Anterior cingulate cortex (tissue), 58 donors: ENCODE measurements at places on chromosomes 12 and 14.

DNA sequence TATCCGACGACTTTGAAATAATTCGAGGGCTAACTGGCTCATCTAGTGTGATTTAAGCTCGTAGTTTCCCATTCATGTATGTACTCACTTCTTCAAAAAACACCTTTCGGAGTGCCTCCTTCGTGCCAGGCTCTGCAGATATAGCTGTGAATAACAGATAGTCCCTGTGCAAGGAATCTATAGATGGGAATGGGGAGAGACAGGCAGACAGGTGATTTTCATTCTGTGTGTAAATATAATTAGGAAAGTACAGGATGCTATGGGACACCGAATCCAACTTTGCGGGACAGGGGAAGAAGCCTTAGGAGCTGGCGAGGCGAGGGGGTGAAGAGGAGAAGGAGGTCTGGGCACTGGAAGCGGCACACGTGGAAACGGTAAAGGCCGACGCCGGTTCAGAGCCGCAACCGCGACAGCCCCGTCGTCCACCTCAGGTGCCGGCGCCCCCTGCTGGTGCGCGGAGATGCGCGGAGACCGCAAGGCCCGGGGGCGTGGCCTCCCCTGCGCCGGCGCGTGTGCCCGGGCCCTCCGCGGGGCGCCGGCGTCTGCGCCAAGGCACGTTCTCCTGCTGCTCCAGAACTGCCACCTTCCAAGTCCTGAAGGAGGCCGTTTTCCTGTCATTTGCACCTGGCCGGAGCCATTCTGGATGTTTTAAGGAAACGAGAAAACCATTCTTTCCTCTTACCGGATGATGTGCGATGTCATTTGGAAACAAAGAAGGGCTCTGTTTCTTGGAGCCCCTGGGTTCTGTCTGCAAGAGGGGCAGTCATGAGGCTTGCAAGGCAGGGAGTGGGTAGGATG, 18.0 kb upstream of the CACNA1C start:
- DNase-seq = peak; percentile 73

GRCh38 chr12:127174881-127175280, 1092.1 kb upstream of the TMEM132C start:
- no peak for DNase-seq

DNA sequence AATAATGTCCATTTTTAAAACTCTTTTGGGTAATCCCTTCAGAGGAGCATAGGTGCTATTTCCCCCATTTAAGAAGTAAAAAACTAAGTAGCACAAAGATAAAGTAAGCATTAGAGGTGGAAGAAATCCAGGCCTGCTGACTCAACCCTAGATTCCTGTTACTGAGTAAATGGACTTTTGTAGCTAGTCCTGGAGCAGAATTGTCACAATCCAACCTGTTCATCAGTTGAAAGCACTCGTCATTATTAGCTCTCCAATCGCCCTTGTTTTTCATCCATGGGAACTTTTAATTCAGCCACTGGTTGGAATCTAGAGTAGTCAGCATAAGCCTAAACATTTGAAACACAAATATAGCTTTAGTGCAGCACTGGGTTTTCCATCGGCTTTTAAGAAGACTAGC, 139.5 kb upstream of the AMIGO2 start:
- DNase-seq = no peak

DNA sequence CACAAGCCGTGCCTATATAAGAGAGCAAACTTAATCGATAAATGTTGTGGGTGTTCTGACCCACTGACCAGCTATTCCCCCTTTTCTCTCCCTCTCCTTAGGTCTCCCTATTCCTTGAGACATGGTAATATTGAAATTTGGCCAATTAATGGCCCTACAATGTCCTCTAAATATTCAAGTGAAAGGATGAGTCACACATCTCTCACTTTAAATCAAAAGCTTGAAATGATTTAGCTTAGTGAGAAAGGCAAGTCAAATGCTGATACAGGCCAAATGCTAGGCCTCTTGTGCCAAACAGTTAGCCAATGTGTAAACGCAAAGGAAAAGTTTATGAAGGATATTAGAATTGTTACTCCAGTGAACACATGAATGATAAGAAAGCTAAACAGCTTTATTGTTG, 102.2 kb upstream of the CPNE8 start:
- no peak for DNase-seq

- no peak for DNase-seq
Observed at GRCh38 chr12:124865728-124866127, 2.1 kb upstream of the SCARB1 start.

DNA sequence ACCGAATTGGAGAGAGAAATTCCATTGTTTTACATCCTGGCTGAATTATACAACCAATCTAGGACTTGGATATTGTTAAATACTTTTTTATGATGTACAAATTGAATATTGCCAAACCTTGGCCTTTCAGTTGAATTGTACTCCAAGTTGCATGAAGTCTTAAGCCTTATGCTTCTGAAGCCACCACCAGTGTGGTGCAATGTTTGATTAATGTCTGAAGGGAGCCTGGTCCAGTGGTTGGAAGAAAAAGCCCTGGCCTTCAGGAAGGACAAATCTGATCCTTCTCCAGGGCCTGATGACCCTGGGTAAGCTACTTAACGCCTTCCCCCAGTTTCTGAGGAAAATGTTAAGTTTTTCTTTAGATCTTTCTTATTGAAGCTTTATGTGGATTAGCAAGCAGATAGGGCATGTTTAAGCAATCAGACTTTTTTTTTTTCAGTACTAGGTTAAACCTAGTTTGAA, 72.0 kb downstream of the PAPOLA start:
- no peak for DNase-seq

DNA sequence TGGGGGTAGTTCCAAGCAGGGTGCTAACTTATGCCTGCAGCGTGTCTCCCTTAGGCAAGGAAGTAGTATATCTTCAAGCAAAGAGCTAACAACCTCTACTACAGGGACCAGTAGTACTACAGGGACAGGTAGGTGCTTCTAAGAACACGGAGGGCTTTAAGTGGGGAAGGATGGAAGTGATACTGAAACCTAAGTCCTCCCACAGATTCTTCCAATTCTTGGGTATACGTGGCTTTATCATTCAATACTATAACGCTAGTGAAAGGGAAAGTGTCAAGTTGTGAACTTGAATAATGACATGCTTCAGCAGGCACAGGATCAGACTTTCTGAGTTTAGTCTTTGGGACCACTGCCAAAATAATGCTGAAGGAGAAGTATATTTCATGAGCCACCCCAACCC, 241.7 kb downstream of the CEP128 start:
- DNase-seq = no peak

GRCh38 chr12:70842136-70842535, 78.4 kb downstream of the PTPRR start:
- DNase-seq = no peak

GRCh38 chr12:14394317-14395073, 29.0 kb downstream of the ATF7IP start:
- DNase-seq = no peak

DNA sequence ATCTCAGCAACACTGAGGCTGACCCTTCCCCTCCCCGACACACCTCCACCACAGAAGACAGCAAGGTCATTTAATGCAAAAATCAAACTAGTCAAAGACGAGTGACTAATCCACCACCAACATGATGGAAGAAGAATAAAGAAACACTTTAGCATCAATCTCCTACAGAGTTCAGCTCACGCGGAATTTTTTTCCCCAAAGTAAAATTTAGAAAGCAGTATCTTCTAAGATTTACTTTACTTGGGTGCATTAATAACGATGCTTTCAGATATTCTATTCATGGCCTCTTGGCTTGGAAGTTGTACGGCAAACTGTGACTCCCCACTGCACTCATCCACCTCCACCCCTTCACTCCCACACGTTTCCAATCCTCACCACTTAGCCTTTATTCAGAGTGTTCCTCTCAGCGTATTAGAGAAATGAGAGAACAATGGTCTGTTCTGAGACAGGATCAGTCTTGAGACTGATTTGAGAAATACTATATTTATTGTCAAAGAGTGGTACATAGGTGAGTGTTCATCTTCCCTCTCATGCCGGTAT, 1.9 kb downstream of the EGLN3 start:
- no peak for DNase-seq

DNA sequence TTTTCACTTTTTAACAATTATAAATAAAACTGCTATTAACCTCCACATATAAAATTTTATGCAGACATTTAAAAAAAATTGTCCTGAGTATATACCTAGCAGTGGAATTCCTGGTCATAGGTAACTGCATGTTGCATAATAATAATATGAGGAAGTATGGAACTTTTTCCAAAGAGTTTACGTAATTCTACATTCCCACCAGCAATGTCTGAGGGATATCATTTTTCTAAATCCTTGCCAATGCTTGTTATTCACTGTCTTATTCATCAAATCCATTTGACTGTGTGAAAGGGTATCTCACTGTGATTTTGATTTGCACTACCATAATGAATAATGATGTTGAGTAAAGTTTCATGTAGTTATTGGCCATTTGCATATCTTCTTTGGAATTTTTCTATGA, 393.8 kb downstream of the LRFN5 start:
- DNase-seq = no peak

GRCh38 chr12:107518868-107519267, 166.7 kb upstream of the PWP1 start:
- no peak for DNase-seq

DNA sequence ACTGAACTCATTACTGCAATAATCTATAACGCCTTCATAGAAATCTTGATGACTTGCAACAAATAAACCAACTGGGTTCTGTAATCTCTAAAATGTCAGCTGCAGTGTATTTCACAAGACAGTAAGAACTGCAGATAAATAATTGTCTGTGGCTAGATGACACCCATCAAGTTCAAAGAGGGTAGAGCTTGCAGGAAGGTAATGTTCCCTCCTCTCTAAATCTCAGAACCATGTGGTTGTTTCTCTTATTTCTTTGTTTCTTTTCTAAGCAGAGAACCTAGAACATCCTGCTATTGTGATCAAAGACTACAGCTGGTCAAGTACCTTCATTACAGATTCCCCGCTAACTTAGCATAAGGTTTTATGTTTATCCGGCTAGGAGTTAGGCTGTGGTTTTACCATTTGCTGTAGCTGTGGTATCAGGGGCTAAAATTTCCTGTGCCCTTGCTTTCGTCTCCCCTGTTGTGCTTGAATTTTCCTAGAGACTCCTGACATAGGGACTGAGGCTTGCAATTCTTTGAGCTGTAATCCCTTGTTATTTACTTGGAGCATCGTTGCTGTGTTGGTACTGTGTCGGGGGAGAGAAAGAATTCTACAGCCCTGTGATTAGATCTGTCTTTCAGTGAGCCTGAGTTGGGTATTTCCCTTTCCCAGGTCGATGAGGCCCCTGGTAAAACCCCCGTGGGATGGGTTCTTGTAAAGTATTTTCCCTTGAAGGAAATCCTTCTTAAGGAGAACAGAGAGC, 253.1 kb upstream of the BTG1 start:
- DNase-seq = no peak

- DNase-seq = no peak
Observed at GRCh38 chr14:104819361-104819781, 18.5 kb downstream of the ZBTB42 start.

DNA sequence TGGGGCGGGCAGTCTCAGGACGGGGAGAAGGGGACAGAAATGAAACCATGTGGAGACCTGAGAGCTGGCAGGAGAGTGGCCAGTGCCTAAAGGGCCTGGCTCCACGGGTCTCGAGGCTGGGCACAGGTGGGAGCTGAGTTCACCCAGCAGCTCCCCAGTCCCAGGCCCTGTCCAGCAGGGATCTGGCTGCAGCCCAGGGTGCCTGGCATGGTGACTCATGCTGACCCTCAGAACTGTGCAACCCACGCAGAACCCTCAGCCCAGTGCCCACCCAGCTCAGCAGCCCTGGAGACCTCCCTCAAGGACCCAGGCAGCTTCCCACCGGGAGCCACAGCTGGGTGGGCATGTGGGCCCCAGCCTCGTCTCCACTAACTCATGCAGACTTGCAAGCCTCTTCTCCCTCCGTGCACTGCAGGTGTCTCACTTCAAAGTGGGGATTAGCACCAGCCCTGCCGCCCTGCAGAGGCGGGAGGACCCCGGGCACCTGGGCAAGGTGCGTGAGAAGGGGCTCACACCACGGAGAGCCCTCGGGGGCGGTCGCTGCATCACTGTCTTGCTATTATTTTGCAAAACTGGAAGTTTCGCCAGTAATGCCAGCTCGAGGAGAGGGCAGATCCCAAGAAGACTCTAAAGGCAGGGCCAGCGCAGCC, 46.3 kb downstream of the CCNK start:
- no peak for DNase-seq

DNA sequence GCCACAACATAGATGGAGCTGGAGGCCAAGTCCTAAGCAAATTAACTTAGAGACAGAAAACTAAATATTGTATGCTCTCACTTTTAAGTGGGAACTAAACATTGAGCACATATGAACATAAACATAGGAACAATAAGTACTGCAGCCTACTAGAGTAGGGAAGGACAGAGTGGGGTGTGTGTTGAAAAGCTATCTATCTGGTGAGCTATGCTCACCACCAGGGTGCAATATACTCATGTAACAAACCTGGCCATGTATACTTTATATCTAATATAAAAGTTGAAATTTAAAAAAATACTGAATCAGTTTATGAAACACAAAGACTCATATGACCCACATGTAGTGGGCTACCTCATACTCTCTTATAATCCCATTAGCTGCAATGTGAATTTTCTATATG, 1305.0 kb downstream of the LRFN5 start:
- no peak for DNase-seq

GRCh38 chr14:52609445-52610044, 56.9 kb downstream of the GPR137C start:
- no peak for DNase-seq

DNA sequence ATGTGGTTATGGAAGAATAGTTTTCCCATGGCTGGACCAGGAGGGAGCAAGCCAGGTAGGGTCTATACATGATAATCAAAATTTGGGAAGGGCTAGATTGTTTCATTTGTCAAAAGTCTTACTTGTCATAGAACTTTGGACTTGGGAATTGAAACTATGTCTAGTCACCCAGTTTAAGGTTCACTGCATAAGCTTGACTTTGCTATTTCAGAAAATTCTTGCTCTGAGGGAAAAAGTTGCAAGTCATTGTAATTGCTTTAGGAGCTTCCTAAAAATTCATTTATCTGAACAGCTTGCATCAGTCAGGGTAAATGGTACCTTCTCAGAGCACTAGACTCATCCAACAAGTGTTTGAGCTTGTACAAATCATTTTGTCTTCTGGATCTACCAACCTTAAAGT, 1194.7 kb downstream of the GALC start:
- no peak for DNase-seq

DNA sequence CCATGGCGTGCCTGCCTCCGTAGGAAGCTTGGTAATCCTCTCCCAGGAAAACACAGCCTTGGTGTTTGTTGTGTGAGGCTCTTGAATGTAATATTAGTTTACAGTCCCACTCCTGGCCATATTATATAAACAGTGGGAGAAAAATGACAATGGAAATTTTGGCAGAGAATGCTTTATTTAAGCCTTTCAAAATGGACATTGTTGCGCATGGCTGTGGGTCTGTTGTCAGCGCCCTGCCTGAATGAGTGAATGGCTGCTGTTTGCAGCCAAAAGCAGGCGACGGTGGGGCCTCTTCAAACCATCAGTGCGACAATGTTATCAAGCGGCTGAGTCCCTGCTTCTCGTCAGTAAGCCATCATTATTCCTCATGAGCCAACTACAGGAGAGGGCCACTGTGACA, 201.8 kb upstream of the RMST start:
- DNase-seq = no peak
